ENCODE measurements at places on chromosomes 16 and 17. TPM values are rescaled to one million over a fixed set of nuclear protein-coding genes. Genes with fewer than 3 reads are reported as not detected.

NPIPA7 gene
- 13.5 TPM for total RNA-seq

IGFALS gene
- not detected for total RNA-seq

WFDC1 gene
- total RNA-seq: 0.15 TPM

SLC6A4 gene
- total RNA-seq: 1.8 TPM

INCA1 gene
- 1.5 TPM for total RNA-seq

SPNS2 gene
- total RNA-seq: 0.09 TPM

Measured in endodermal cell (in vitro differentiated cells).